ENCODE measurements at places on chromosomes 1 and 21.
A peak's percentile ranks its signal among the peaks of the same experiment; 100 is the strongest.

GRCh38 chr1:227796359-227796915 is 19.0 kb upstream of the PRSS38 start:
- no peak for DNase-seq

DNA sequence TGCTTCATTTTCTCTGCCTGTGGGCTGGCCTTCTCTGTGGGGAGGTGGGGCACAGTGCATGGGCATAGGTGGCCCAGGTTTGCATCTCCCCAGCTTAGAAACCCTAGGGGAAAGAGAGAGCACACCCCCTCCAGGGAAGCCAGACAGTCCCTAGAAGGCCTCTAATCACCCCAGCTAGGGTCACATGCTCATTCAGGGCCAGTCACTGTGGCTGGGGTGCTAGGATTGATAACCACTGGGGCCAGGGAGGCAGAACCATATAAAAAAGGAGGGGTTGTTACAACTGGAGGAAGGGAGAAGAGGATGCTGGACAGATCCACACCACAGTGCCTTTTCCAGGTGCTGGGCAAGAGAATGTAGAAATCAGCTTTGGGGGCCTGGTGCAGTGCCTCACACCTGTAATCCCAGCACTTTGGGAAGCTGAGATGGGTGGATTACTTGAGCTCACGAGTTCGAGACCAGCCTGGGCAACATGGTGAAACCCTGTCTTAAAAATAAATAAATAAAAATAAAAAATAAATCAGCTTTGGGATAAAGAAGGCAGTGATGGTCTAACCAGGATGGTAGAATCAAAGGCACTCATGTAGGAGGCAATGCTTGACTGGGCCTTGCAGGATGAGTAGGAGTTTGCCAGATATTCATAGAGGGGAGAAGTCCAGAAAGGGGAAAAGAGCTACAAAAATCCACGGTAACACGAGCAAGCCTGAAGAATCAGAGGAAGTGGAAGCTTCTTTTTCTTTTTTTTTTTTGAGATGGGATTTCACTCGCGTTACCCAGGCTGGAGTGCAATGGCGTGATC is 19.5 kb downstream of the FBLIM1 start:
- no peak for DNase-seq

DNA sequence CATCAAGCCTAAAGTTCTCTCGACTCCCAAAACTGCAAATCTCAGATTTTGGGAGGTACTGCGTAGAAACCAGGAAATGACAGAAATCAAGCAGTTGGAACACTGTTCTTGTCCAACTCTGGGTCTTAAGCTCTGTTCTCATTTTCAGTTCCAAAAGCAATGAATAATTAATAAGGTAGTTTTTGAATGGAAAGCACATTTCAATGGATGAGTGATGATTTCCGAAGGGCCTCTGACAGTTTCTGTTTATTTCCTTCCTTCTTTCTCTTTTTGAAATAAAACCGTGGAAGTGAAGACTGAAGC is 20.9 kb upstream of the TARBP1 start:
- DNase-seq: no peak

- no peak for DNase-seq
These were observed 1.6 kb downstream of the DDI2 start for GRCh38 chr1:15618655-15619525.

DNA sequence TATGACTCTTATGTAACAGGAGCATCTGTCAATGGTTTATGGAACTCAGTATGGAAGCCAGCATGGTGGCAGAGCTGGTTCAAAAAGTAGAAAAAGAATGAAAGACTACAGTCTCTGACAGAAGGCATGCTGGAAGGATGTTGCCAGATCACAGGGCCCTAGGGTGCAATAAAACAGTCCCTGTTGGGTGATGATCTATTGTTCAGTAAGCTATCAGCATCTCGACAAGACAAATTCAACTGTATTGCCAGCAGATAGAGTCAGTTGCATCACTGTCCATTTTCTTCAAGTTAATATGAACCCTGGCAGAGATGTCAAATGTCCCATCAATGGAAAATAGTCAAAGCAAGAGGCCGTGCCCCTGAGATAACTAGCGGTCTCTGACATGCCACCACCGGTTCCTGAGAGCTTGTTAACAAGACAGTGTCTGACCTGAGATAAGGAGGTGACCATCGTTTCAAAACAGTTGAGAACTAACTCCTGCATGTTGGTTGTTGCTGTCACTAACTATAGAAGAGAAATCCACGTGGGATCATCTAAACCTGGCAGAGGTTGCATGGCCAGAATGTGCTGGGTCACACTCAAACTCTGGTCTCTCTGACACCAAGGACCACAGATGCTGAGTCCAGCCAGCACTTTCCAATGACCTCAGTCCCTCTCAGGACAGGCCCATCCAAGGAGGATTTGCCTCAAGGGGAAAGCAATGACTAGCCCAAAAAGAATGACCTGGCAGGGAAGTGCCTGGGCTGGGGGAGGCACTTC is 125.9 kb downstream of the RIPK4 start:
- DNase-seq: no peak

- DNase-seq: no peak
These were observed 52.8 kb upstream of the GNG4 start for GRCh38 chr1:235702412-235702811.

- DNase-seq: peak; percentile 35
These were observed 105.3 kb upstream of the SERBP1 start for GRCh38 chr1:67535474-67535873.

All from nucleus accumbens (tissue), 56 donors.